ENCODE measurements at places on chromosomes 2 and 18. TPM values are rescaled to one million over a fixed set of nuclear protein-coding genes. Genes with fewer than 3 reads are reported as not detected.
A peak's percentile ranks its signal among the peaks of the same experiment; 100 is the strongest.

- no peak for DNase-seq
Measured at GRCh38 chr18:31034541-31034940, 8.0 kb downstream of the DSC3 start.

GRCh38 chr18:50142441-50143120 is 52.4 kb downstream of the MYO5B start:
- DNase-seq = no peak

DNA sequence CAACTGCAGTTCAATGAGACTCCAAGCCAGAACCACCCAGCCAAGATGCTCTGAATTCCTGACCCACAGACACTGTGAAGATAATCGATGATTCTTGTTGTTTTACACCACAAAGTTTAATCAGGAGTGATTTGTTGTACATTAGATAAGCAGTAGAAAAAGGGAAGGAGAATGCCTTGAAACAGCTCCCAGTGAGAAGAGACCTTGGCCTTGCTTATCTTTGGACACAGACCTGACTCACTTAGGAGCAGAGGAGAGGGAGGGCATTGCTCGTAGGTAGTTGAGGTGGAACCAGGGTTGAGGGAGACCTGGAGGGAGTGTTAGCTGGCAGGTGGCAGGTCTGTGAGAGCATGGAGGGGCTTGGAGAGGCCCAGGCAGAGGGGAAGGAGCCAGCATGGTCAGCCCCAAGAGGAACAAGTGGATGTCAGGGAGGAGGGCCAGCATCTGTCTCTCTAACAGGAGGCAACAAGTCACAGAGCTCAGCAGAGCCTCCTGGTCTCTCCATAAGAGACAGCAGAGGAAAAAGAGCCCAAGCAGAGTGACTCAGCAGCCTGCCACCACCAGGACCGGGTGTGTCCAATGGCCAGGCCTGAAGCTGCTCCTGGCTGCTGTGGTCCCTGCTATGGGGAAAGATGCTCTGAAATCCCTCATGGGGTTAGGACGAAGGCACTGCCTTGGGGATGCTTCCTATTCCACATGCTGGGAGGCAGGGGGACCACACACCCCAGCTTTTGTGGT is 161.6 kb upstream of the CAPN13 start:
- no peak for DNase-seq

- peak; percentile 49 for DNase-seq
Measured at GRCh38 chr2:236168110-236169080, at the start of gene GBX2. TSS of gene GBX2 (minus strand) at chr2:236168386. CDS start at chr2:236167971, 415 bp downstream.

Gene TIMM21
- total RNA-seq = 36.9 TPM

DNA sequence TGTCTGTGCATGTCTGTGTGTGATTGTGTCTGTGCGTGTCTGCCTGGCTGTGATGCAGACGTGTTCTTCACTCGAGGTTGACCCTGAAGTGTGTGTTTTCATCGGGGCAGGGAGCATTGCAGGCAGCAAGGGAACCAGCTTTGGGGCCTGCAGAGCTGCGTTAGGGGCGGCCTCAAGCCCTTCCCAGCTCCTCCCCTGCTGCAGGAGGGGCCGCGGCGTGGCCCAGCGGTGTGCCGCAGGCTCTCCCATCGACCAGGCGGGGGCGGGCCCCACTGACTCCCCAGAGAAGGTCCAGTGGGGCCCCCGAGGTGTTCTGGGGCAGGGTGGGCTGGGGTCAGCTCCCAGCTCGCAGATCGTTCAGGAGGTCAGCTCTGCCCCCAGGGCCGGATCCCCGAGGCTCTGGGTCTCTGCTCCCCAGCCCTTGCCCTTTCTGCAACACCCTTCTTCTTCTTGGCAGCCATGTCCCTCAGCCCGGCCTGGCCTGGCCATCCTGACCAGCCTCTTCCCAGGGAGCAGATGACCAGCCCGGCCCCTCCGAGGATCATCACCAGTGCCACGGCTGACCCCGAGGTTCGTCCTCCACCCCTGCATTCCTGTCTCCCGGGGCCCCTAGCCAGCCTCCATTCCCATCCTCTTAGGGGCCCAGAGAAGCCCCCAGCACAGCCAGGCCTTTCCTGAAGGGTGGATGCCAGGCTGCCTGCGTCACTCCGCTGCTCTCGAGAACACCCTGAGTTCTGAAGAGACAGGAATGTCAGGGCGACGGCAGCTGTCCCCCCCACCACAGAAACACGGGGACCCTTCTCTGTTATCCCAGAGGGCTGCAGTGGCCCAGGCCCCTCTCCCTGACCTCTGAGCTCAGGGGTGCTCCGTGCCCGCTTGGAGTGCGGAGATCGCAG is 11.1 kb upstream of the KLHL30 start:
- DNase-seq = peak; percentile 38

GRCh38 chr2:201070948-201071478 is 458 bp downstream of the HYCC2 start:
- no peak for DNase-seq

DNA sequence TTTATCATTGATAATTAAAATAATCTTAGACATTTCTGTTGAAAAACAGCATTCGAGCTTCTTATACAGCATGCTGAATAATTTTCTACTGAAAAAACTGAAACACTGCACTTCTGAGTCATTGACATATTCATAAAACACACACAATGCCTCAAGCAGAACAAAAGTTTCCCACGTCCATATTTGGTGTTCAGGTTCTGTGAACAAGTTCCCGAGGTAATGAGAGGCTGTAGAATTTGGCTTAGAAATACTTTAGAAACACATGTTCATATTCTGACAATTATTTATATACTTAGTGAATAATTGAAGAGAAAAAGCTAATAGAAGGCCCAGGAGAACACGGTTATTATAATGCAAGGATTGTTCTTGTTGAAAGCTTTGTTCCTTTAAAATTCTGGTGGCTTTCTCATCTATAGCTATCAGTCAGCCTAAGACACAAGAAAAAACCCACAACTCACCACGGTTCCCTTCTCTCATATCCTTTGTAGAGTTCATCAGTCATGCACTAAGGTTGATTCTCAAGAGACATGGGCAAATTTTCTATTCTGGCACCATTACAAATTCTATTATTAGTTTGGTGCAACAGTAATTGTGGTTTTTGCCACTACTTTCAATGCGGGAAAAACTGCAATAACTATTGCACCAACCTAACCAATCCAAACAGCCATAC is 194.4 kb downstream of the TMX3 start:
- no peak for DNase-seq

Gene HAAO
- total RNA-seq = 0.86 TPM

Gene NCKAP1
- total RNA-seq = 9.1 TPM

- no peak for DNase-seq
Measured at GRCh38 chr2:101689114-101689825, 8.2 kb upstream of the MAP4K4 start.

- DNase-seq = no peak
Measured at GRCh38 chr2:215461836-215462532, 26.1 kb upstream of the FN1 start.

Gene GPR39
- total RNA-seq = not detected

DNA sequence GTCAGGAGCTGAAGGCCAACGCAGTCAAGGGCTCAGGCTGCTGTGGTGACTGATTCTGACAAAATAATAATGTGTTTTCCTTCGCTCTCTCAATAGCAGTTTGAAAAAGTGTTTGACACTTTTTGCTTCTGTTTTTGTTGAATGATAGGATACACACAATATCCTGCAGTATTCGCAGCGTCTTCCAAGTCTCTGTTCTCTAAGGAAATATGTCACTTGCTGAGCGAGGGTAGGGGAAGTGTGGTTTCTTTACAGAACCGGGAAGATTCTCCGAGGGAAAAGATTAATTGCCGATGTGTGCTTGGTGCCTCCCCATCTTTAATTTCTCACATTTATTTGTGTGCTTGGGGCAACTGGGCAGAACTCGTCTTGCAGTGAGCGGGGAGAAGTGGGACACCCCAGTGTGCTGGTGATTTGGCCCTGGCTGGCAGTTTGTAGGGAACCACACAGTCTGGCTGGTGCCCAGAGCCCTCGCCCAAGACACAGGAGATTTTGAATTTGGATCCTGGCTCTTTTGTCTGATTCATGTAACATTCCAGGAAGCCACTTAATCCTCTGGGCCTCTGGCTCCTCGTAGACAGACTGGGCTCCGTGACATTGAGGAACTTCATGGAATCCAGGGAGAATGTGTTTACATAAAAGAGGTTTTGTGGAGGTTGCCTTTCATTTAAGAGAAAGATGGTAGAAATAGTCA is 169.4 kb downstream of the LDLRAD4 start:
- DNase-seq = no peak

Gene PCARE
- not detected for total RNA-seq

DNA sequence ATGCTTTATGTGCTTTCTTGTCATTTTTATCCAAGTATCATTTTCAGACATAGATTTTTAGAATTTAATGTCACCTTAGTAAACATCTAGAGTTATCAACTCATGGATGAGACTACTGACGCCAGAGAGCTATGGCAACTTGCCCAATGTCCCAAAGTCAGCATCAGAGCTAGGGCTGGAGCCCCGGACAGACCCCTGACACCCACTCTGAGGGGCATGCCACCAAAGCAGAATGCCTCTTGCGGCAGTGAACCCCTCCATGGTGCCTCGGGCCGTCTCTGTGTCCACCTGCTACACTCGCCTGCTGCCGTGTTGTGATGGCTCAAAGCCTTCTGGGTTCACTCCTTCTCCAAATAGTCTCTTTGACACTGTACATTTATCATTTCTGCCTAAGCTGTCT is 5.4 kb downstream of the SIGLEC15 start:
- DNase-seq = no peak

Gene FNDC4
- total RNA-seq = not detected

Gene EVX2
- not detected for total RNA-seq

GRCh38 chr2:29578084-29578598 is 343.2 kb downstream of the ALK start:
- no peak for DNase-seq

- no peak for DNase-seq
Measured at GRCh38 chr2:80040226-80040625, 264.3 kb downstream of the LRRTM1 start.

Gene FZD7
- 0.94 TPM for total RNA-seq

GRCh38 chr2:231988179-231988866 is 26.8 kb downstream of the DIS3L2 start:
- DNase-seq = no peak

GRCh38 chr2:199407421-199407820 is 50.3 kb downstream of the SATB2 start:
- no peak for DNase-seq

- DNase-seq = no peak
Measured at GRCh38 chr2:8540552-8541055, 141.3 kb upstream of the ID2 start.

GRCh38 chr2:169976335-169976851 is 149.1 kb downstream of the UBR3 start:
- no peak for DNase-seq

- peak; percentile 73 for DNase-seq
Measured at GRCh38 chr2:237968048-237968862, 1.4 kb downstream of the UBE2F start.

DNA sequence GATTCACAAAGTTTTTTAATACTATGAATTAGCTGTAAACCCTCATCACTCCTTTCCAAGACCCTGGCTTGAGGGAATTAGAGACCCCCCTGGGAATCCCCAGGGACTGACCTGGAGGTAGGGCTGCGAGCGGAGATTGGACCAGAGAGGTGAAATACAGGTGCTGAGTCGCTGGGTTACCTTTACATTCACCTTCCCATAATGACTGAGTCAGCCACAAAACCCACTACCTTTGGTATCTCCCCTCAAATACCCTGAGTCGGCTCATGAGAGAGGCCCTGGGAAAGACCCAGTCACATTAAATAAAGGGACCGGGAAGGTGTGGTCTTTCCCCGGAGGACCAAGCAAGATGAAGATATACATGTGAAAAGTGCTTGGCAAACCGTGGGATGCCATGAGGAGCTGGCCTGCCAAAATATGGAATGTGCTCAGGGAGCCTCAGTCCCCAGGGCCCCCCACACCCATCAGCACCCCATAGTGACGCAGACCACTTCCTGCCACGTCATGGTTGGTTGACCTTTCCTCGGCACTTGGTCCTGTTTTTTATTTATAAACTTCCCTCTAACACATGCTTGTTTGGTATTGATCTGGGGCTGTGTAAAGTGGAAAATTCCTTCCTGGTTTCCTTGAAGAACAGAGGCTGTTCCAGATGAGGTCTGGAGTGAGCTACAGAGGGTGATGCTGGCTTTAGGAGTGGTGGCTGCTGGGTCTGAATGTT is 51.4 kb downstream of the IL1RL2 start:
- DNase-seq = peak; percentile 55

GRCh38 chr2:164808776-164809175 is 32.8 kb downstream of the COBLL1 start:
- no peak for DNase-seq

- DNase-seq = no peak
Measured at GRCh38 chr18:392928-393573, 107.5 kb downstream of the COLEC12 start.

GRCh38 chr18:37535968-37536367 is 29.6 kb downstream of the CELF4 start:
- DNase-seq = no peak

Gene RNMT
- total RNA-seq = 64.3 TPM

DNA sequence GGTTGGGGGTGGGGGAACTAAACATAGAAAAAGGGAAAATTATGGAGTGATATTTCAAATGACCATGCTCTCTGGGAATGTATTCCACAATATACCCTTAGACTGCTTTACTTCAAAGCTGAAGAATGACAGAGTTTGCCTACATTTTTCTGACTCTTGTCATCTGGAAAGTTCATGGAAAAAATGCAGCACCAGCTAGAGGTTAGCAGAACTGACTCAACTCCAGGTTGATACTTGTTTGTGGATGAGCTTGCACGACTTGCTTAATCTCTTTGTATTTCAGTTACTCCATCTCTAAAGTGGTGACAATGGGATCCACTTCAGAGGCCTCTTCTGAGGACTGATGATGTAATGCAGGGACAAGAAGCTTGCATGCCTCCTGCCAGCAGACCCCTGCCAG is 824.0 kb upstream of the ID2 start:
- DNase-seq = no peak

Gene LYPD6
- total RNA-seq = not detected

- DNase-seq = no peak
Measured at GRCh38 chr2:143617803-143618415, 488.7 kb downstream of the ARHGAP15 start.

GRCh38 chr18:47863041-47863440 is 67.4 kb downstream of the SMAD2 start:
- no peak for DNase-seq

DNA sequence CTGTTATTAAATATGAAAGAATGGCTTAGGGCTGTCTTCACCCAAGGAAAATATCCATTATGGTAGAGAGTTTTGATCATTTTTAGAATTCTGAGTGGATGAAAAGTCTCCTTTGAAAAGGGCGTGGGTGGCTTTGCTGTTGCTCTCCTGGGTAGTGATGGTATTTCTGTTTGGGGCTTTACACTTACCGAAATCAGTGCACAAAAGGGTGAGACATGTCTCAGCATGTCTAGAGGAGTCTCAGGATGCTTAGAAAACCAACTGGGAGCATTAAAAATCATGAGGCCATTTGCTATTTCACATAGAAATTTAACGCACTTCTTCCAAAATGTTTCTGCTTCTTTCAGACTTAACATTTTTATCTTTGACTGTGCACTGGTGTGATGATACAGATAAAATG is 49.6 kb downstream of the ZCCHC2 start:
- no peak for DNase-seq

DNA sequence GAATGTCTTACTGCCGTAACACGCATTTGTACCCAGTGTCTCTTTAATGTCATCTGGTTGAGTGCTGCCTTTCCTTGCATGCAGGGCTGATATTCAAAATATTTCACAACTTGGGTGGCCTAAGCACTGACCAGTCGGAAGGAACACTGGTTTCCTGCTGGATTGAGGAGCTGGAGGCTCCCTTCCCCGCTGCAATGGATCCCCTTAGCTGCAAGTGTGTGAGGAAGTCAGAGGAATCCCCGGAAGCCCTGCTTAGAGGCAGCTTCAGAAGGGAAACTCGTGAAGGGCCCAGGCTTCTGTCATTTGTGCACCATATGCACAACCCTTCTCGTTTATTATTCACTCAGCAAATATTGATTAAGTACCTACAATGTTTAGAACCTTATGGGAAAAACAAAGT is 33.2 kb upstream of the SP3 start:
- no peak for DNase-seq
